ENCODE measurements at places on chromosomes 1 and 21.
A peak's percentile ranks its signal among the peaks of the same experiment; 100 is the strongest.

- peak; percentile 1 for DNase-seq
These were observed 382.8 kb downstream of the AMY1C start for GRCh38 chr1:104132382-104132973.

DNA sequence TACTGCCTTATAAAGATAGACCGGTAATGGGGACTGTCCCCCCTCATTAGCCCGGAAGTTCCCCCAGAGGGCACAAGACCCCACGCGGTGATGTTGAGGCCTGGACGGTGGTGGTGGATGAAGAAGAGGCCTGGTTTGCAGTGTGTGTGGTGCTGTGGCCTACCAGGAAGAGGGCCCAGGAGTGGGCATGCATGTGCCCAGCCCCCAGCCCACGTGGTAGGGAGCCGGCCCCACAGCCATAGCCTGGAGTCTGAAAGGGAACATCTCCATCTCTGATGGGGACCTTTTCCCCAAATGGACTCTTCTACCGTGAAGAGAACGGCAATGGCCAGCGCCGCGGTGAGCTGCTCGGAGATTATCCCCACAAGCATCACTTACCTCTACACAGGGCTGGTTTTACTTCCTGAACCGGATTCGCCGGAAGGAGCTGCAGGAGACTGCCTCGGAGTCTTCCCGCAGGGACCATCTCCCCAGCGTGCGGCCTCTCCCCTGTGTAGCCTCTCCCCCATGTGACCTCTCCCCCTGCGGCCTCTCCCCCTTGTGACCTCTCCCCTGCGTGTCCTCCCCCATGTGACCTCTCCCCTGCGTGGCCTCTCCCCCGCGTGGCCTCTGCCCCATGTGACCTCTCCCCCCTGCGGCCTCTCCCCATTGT is 20.6 kb downstream of the RRP1 start:
- no peak for DNase-seq

DNA sequence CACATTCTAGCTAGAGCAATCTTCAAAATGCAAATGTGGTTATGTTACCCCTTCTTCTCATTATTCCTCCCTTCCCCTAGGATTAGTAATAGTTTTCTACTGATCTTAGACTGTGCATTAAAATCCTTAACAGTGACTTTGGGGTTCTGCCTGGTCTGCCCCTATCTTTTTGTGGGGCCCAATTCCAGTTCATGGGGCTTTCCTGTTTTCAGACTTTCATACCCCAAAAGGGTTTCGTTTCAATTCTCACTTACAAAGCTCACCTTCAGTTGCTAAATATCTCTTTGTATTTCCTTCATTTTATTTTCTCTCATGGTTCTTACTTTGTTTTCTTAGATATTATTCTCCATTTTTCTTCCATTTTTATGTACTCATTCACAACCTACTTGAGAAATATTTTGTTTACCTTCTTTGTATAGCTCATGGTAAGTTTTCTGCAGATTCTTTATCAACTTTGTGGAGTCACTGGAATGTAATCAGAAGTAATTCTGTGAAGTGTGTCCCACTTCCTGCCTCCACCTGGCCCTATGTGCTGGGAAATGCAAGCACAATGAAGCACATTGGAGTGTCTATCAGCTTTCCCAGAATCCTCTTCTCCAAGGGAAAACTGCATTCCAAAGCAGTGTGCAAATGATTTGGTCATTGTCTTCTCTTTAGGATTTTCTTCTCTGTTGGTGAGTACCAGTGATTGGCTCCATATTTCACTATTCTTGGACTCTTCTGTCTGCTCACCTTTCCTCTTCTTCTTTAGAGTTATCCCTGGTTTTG is 350.2 kb downstream of the ZNF326 start:
- DNase-seq: no peak

GRCh38 chr1:12562955-12563576 is 54.9 kb downstream of the DHRS3 start:
- no peak for DNase-seq
